ENCODE measurements at places on chromosomes 12 and 14.

- no peak for DNase-seq
Measured at GRCh38 chr12:28750946-28751685, 398.0 kb upstream of the FAR2 start.

DNA sequence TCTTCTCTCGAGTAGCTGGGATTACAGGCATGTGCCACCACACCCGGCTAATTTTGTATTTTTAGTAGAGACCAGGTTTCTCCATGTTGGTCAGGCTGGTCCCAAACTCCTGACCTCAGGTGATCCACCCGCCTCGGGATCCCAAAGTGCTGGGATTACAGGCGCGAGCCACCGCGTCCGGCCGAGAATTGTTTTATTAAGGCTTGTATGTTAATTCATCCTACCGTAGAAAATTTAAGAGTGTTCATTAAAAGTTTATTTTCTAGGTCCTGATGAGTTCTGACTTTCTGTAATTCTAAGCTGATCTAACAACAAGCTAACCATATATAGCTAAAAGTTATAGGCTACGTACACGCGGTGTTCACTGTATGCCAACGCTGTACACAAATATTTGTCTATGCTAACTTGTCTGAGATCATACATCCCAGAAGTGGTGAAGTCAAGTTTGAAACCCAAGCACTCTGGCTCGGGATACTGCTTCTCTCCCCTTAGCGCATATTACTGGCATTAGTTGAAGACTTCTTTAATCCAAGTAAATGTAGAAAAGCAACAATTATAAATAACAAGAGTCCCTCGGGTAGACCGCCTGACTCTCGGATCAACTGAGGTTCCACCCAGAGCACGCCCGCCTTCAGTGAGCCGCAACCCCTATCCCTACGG, 570 bp upstream of the MRPS35 start:
- no peak for DNase-seq

- DNase-seq: no peak
Measured at GRCh38 chr14:86646696-86647690, 1117.0 kb downstream of the FLRT2 start.

DNA sequence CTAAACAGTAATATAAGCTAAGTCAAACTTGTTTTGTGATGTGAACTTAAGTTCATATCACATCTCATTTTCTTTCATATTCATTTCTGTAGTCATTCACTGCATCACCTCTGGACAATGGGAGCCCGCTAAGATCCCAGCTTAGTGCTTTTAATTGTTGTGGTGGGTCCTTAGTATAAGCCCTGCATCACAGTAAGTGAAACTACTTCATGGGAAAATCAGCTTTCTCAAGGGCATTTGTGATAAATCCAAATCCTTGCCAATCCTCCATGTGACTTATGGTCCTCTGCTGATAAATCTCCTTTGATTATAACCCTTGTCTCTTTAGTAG, 98.3 kb downstream of the PLEKHA5 start:
- DNase-seq: no peak

GRCh38 chr12:104495786-104496185, 39.0 kb downstream of the CHST11 start:
- DNase-seq: no peak

GRCh38 chr12:28742791-28743190, 406.3 kb upstream of the FAR2 start:
- no peak for DNase-seq

DNA sequence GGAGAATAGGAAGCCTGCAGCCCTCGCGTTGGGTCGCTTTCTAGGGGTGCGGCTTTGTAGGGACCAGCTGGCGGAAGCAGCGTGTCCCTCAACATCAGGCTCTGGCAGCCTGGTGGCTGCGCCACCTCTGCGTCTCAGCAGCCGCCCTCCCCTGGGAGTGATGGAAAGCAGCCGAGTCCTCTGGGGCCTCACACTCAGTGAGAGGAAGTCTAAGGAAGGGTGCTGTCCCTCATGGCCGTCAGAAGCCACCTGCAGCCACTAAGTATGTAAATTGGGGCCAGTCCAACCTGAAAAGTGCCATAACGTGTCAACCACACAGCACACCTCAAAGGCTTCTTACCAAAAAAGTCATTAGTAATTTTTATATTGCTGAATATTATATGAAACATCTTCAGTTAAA, 80.3 kb downstream of the WDR20 start:
- peak; percentile 35 for DNase-seq

DNA sequence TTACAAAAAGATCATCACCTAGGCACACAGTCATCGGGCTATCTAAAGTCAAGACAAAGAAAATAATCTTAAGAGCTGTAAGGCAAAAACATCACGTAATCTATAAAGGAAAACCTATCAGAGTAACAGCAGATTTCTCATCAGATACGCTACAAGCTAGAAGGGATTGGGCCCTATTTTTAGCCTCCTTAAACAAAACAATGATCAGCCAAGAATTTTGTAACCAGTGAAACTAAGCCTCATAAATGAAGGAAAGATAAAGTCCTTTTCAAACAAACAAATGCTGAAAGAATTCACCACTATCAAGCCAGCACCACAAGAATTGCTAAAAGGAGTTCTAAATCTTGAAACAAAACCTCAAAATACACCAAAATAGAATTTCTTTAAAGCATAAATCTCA, 191.6 kb upstream of the BMP4 start:
- no peak for DNase-seq

- DNase-seq: no peak
Measured at GRCh38 chr14:81625343-81625742, 91.7 kb upstream of the SEL1L start.

GRCh38 chr14:85604714-85605113, 74.8 kb downstream of the FLRT2 start:
- DNase-seq: no peak

GRCh38 chr14:97975962-97976361, 1178.8 kb downstream of the VRK1 start:
- peak; percentile 14 for DNase-seq

DNA sequence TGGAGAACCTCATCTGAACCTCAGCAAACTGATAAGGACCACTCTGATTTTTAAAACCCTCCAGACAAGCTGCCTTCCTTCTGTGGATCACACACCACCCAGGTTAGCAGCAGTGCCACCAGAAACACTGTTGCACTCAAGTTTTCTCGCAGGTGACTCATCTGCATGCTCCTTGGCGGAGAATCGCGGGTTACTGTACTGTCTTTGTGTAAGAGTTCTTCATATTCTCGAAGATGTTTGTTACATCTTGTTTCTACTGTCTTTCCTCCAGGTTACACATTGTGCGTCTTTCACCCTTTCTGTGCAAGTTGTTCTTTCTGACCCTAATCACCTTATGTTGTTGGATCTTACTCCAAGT, 331.2 kb downstream of the CACNA1C start:
- DNase-seq: no peak

DNA sequence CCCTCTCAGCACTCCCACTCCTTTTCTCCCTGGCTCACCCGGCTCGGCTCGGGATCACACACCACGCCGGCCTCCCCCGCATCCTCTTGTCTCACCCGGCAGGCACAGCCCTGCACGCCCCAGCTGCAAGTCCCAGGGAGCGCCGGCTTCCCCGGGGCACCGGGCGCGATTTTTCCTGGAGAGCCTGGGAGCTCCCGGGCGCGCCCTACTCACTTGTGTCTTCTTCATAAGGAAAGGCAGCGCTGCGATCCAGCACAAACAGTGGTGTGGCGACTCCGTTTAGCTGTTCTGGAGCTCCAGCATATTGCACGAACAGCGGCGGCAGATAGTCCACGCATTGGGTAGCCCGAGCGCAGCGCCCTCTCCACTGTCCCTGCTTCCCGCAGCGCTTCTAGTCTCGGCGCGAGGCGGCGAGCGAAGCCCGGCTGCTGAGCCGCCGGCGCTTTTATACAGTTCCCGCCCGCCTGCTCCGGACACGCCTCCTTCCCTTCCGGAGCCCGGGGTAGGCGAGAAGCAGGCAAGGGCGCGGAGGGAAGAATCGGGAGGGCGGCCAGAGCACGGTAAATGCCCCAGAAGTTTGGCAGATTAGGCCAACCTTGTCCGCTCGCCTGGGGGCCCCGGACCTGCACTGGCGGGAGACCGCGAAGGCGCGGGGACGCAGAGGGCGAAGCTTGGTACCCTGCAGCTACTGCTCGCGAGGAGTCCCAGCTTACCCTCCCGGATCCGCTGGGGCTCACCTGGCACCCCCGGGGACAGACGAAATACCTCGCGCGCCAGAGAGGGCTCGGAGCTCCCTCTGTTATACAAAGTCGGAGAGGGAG, at the start of gene KITLG:
KITLG (minus strand) TSS at position 421 of the 821 bp plus-strand sequence; CDS start at position 228, 193 bp downstream.
- no peak for DNase-seq

All from CD4-positive, alpha-beta T cell treated with Interferon gamma for 1 hour (primary cell).